ENCODE measurements at places on chromosomes 7 and 10.
A peak's percentile ranks its signal among the peaks of the same experiment; 100 is the strongest.

DNA sequence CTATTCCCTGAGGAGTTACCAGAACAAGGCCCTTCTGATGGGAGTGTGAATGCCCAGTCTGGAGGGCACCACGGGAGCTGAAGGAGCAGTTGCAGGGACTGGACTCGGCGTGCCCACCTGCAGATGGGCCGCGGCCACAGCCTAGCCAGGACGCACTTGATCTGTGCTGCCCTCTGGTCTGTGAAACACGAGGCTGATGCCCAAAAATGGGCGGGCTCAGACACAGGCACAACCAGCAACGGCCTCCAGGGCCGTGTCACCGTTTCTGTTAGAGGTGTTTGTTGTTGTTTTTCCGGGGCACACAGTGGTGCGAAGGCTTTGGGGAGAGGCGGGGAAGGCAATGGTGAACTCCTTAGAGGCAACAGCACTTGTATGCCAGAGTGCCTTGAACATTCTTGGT, 235.8 kb downstream of the DNAJB6 start:
- DNase-seq, result no peak

DNA sequence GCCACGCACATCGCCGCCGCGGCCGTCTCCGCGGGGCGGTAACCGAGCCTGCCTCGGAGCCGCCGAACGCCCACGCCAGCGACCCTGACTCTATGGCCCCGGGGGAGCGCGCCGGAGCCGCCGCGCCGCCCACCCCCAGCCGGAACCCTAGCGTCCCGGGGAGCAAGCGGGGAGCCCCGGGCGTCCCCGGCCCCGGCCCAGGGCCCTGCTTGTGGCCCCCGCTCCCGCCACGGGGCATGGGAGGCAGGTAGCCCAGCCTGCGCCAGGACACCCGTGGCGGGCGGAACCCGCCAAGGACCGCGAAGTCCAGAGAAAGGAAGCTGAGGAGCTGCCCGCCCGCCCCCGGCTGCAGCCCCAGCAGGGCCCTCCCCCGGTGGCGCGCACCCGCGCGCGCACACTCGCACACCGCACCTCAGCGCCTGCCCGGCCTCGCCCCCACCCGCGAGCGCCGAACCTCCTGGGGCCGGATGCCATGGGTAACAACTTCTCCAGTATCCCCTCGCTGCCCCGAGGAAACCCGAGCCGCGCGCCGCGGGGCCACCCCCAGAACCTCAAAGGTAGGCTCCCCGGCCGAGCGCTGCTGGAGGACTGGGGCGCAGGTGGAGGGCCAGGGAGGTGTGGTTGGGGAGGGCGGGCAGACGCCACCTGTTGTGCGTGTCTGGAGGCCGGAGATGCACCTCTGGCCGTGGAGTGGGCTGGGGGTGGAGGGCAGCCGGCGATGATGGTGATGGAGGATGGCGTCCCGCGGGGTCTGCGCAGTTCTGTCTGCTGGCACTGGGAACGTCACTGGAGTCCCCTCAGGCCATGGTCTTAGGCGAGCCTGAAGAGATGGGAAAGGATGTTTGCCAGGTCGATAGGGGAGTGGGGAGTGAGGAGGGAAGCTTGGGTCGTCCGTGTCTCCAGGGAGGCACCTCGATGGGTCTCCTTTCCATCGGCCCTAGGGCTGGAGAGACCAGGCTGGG, 692 bp downstream of the NEURL1 start:
- DNase-seq, result peak; percentile 41

GRCh38 chr10:93412801-93413200, 69.3 kb downstream of the MYOF start:
- no peak for DNase-seq

DNA sequence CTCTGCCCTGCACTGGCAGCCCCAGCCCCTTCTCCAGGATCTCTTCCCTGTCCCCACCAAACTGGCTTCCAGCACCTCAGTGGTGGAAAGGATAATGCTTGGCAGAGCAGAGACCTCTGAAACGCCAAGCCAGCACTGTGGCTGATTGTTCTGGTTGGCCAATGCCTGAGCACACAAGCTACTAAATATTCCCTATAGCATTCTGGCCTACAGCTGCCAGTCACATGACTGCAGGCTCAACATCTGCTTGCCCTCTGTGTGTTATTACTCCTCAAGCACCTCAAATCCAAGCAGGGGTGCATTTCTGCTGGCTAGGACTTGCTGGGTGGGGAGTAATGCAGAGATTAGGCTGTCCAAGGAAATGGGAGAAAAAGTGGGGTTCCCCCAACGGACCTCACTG, 6.1 kb downstream of the TBATA start:
- no peak for DNase-seq

DNA sequence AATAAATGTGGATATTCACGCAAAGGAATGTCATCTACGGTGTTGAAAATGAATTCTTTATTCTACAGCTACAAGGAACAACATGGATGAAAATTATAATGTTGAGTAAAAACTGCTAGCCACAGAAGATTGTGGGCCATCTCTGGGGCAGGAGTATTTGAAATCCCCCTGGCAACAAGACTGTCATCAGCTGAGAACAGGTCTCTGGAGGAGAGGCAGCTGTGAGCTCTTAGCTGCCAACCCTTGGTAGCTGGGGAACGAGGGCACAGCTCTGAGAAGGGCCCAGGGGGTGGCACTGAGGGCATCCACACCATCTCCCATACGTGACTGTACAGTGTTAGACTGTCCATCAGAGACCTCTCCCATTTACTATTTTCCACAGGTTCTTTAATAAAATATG, 340.1 kb upstream of the MGMT start:
- no peak for DNase-seq

DNA sequence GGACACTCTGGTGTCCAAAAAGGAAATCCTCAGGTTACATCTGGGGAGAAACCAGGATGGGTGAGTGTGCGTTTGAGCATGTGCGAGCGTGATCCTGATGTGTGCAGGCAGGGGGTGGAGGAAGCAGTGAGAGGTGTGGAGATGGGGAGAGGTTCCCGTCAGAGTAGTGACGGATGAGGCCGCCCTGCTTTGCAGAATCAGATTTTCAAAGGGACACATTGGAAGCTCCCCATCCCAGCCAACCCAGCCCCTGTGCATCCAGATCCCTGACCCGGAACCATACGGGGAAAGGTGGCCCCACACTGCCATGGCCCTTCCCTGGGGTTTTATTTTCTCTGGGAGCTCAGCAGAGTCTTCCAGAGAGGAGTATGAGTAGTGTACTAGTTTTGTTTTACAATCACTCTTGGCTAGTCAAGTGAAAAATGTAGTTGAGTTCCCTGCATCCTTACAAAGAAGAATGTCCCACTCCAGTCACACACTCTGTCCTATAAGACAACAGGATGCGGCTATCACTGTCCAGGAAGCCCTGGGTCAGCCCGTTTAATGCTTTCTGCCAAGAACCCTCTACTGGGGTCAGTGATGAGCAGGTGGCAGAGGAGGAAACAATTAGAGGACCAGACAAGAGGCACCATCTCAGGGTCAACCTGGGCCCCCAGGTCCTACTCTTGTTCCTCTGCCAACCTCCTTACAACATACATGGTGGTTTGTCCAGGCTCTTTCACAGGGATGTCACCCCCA, 46.8 kb upstream of the PDLIM1 start:
- no peak for DNase-seq

DNA sequence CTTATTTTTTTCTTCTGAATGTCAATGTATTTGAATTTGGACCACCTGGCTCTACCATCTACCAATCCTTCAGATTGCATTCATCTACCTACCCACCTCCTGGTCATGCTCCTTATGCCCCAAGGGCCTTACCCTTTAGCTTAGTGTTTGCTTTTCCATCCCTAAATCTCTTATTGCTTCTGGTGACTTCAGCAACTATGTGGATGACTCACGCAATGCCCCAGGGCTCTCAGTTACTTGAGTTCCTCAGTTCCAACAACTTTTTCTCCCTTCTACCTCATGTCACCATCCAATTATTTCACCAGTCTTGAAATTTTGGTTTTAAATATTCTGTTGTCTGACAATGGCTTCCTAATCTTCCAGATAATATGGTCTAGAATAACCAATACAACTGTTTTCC, 118.9 kb downstream of the CFAP58 start:
- no peak for DNase-seq

GRCh38 chr10:101397140-101397539, 43.2 kb downstream of the BTRC start:
- DNase-seq, result peak; percentile 45

DNA sequence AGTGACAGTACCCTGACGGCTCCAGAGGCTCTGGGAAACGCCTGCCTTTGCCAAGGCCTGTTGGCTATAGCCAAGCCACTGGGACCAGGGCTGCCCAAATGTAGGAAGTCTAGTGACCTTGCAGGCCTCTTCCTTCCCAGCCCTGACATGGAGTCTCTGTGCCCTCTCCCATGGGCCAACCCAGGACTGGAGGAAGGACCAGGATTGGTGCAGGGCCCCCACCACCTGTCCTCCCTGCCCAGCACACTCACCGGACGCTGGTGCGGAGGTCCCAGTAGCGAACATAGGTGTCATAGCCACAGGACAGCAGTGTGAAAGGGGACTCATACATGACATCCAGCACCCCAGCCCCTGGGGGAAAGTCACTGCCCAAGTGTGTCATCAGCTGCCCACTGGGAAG, 24.0 kb downstream of the DPCD start:
- no peak for DNase-seq

DNA sequence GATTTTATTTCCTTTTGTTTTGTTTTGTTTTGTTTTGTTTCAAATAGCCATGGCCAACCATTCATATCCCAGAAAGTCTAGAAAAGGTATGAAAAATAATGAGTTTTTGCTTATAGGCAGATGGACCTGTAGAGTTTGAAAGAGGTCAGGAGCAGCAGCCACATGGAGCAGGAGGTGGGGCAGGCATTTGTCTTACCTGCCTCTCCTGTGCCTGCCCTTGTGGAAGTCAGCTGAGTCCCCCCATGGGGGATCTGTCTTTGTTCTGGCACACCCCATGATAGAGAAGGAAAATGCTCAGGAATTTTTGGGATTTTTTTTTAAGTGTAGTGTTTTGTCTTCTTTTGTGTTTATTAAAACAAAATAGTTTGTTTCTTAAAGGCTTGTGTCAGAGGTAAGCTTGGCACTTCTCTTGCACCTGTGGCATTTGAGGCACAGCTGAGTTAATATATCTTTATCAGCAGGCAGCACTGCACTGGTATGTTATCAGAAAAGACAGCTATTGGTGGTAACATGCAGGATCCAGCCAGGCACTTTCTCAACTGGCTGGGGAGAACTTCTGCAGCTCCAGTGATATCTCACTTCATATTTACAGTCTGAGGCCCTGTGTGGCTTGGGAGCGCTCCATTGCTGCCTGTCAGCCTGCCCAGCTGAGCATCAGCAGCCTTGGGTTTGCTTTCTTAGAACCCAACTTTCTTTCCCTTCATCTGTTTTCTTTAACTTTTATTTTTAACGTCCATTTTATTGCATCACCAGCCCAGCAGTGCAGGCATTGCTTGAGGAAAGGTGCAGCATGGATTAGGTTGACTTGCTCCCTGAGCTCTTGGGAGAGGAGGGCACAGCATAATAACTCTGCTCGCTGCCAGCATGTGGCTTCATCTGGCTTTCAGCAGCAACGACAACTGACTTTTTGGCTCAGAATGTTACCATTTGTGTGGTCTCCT, 44.4 kb downstream of the LRRC4 start:
- DNase-seq, result no peak

DNA sequence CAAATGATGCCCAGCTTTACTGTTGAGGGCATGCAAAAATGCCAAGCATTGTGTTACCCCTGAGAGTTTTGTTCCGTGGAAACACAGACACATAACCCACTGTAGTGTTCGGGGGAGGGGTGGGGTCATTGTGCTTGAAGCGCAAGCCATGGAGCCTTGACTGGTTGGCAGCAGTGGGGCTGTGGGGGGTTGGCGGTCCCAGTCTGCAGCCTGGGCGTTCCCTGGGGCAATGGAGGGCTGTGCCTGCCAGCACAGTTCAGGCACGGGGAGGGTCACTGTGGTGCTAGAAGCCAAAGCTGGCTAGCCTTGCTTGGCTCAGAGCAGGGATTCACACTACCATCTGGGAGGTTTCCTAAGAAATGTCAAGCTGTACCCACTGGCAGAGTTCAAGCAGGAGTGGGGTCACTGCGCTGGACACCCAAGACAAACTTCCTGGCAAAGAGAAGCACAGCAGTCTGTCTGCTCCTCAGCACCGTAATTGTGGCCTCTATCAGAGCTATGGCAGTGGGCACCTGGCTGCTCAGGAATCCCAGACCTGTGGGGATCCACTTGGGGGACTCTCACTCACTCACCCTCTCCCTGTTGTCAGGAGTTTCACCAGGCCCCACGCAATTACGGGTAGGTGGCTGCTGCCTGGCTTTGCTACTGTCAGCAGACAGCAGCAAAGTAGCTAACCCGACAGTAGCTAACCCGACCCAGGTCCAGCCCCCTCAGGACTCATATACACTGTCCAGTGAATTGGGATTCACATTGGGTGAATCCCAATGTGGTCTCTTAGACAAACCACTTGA, 292.4 kb downstream of the ZWINT start:
- DNase-seq, result no peak

GRCh38 chr7:93563584-93563983, 10.9 kb downstream of the CALCR start:
- no peak for DNase-seq

- no peak for DNase-seq
These were observed 20.3 kb downstream of the NOD1 start for GRCh38 chr7:30458311-30458710.

GRCh38 chr7:152144557-152145245, 119.2 kb downstream of the GALNT11 start:
- peak; percentile 69 for DNase-seq

GRCh38 chr10:35126530-35127288, at the start of gene CREM:
Gene CREM (plus strand): TSS chr10:35126846. CDS start chr10:35137836, 10,990 bp downstream.
- DNase-seq, result peak; percentile 100

DNA sequence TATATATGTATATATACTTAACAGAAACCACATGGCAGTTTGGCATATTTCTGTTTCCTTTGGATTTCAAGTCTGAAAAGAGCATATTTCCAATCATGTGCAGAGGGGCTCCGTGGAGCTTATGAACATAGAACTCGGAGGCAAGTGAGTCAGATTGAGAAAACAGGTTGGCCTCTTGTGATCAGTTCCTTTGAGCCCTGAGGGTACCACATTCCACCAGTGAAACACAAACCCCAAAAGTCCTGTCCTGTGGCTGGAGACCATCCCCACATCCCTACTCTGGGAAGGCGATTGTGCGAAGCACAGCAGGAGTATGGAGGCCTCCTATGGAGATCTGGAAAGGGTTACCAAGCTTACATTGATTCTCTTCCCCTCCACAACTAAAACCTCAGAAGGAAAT, 196.7 kb upstream of the TMEM72 start:
- DNase-seq, result no peak

GRCh38 chr7:4706384-4707216, 24.5 kb downstream of the FOXK1 start:
- no peak for DNase-seq

GRCh38 chr10:53664282-53665019, 891.9 kb upstream of the MBL2 start:
- DNase-seq, result no peak

GRCh38 chr10:84798312-84798711, 469.9 kb downstream of the CCSER2 start:
- no peak for DNase-seq

DNA sequence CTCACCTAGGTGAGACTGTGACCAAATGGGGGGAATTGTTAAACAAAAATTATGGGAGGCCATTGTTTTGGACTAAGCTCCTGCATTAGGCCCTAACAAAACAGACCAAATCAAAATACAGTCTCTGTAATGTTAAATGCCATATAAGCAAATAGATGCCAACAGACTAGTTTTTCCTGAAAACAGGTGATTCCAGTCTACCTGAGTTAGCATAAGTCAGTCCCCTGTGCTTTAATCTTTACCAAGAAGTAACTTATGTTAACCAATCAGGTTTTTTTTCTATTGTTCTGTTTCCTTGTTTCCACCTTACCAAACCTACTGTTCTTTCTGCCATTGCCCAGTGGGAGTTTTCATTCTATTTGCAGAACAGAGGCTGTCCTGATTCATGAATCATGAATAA, 48.0 kb downstream of the PDZD8 start:
- no peak for DNase-seq
